ENCODE measurements at places on chromosomes 3 and 15.

DNA sequence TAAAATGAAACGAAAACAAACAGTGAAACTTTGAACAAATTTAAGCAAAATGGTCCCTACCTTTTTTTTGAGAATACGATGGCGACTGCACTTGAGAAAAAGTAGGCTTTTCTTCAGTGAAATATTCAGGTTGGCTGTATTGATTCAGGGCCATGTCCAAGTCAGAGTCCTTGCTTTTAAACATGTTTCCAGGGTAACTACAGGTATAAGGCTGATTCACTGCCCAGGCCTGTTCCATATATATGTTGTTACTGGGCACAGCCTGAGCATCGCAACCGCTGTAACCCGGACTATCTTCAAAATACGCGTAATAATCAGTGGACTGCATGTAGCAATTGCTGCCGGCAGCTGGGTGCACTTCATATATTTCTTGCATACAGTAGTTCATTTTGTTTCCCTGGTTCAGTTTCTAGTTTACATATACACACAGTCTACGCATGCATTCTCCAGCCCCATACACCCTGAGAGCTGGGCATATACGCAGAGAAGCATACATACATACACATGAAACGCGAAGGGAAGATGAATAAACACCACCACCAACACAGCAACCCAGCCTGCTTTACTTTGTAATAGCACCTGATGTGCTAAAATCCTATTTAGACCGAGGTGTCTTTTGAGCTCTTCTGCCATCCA is 220.0 kb downstream of the NR1D2 start:
- no peak for DNase-seq

DNA sequence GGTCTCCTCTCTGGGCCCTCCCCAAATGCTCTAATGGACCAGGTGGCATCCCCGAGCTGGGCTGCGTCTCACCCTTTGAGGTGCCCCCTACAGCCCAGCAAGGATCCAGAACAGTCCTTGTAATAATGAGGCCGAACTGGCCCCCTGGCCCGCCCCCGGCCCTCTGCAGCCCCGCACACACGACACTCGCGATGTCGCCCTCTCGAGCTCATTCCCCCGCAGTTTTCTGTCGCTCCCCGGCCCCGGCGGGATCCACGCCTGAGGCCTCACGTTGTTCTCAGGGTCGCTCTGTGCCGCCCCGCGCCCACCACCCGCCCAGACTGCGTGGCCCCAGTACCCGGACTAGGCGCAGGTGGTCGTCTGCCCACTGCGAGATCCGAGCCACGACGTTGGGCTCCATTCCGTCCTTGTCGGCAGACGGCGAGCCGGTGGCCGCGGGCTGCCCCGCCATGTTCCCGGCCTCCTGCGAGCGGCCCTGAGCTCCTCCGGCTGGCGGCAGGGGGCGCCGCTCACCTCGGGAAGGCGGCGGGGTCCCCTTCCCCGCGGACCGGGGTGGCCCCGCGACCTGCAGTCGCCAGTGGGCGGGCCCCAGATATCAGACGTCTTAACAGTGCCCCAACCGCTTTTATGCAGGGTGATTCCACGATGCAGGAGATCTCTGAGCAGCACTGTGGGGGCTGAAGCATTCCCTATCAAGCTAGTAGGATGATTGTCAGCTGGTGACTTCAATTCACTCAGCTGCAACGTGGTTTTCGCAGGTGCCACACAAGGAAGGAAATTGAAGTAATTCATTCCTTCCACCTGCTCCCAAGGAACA is at the start of gene C3orf33:
C3orf33 (minus strand) TSS at position 477 of the 817 bp plus-strand sequence; CDS start at position 451, 26 bp downstream.
- DNase-seq, result peak; percentile 66

DNA sequence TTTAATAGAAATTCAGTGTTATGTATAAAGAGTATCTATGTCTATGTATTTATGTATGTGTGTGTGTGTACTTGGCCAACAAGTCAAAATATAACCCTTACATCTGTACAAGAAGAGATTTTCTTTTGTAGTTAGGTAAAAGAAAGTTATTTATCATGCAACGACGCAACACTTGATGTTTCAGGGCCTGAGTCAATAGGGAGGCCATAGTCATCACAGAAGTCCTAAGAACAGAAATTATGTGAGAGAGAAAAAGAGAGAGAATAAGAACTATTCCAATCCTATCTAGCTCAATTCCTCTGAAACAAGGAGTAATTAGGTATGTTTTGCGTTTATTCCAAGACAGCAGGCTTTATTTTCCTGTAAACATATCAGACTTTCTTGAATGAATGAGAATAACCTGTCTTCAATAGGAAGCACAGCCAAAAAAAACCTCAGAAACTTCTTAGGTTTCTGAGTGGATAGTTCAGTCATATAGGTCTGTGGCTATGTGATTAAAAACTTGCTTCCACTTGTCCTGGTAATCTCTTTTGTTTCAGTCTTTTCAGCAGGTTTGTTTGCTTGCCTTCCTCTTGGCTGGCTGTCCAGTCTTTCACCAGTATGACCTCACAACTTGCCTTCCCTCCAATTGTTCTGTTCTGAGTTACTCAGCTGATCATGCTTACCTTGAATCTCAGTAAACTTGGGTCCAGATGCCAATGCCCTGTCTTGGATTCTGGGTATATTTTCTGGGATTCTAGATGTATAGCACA is 382.4 kb upstream of the GBE1 start:
- no peak for DNase-seq

GRCh38 chr15:62985768-62986167 is 56.8 kb upstream of the TPM1 start:
- DNase-seq, result no peak

DNA sequence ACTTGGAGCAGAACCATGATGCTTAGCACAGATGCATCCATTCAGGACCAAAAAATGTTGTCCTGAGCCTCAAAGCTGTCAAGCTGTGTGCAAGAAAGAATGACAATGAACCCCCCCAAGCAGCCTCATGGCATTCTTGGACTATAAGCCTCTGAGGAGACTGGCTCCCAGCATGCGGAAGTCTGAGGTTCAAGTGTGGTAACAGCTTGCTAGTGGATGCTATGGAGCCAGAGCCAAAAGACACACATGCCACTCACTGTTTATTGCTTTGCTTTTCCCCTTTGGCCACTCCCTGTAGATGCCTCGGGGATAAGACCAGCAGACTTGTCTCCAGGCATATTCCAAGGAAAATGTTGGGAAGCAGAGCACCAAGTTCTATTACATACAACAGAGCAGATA is 38.2 kb upstream of the SNRK start:
- no peak for DNase-seq

DNA sequence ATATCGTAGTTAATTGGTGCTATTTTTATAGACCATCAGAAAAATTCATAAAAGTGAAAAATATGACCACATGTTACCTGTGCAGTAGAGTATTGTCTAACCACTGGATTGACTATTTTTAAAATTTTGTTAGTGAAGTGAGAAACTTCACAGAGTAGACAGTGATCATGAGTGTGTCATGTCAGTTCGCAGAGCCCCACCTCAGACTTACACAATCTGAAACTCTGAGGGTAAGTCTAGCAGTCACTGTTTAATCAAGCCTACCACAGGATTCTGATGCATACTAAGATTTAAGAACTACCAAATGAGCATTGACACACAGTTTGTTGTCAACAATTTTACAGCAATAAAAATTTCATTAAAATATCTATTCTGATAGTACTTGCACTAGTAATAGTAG is 552.9 kb upstream of the SUCLG2 start:
- DNase-seq, result no peak

DNA sequence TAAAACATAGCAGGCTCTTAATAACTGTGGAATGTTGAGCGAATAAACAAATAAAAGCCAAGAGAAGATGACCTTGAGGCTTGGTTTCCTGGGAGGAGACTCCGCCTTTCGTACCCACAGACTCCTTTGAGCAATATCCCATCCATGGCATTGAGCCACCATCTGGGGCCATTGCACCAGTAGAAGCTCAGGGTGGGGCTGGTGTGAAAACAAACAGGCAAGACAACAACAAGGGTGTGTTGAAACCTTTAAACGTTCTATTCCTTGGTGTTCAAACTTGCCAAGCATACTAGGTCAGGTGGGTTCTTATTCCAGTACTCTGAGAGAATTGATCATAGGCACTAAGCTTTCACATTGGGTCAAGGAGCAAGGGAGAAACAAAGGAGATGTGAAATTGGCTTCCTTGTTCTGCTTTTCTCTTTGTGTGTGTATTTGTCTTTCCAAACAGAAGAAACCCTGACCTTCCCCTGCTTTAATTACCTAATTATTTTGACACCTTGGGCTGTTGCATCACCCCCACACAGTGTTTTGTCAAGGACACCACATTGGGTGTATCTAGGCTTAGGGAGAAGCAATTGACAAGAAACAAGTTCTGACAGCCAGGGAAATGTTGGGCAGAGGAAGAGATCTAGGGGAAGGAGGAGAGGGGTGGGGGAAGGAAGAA is 105.1 kb upstream of the BCL6 start:
- no peak for DNase-seq

DNA sequence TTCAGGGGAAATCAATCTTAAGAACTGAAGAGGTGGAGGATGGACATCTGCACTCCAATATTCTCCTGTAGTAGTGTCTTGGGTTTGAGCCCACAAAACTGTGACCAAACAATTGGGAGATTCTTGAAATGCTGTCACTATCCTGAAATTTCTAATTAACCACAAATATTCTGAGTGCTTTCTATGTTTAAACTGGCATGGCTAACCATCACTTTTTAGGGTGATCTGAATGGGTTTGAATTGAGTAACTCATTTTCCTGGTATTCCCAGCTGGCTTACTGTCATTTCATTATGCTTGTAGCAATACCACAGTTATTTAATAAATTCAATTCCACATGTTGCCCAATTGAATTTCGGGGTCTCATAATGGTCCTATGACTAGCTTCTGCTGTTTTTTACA is 216.9 kb upstream of the DCBLD2 start:
- DNase-seq, result no peak

GRCh38 chr3:76131396-76132153 is 346.2 kb upstream of the ZNF717 start:
- no peak for DNase-seq

DNA sequence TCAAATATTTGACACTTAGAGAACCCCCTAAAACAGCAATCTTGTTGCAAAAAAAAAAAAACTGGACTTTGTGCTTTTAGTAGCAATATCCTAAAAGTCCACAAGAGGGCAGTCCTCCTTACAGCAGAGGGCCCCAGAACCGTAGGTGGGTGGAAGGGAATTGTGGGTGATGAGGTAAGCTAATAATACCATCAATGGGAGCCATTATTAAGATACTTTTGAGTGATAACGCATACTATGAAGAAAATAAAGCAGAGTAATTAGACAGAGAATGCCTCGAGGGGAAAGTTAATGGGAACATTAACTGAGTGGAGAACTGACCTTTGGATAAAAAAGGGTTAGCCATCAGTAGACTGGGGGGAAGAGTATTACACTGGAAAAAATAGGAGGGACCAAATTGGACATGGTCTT is 229.9 kb downstream of the THRB start:
- DNase-seq, result no peak

- DNase-seq, result no peak
Measured at GRCh38 chr15:56943403-56943802, 25.0 kb downstream of the TCF12 start.

GRCh38 chr15:91867581-91868026 is 14.1 kb downstream of the SLCO3A1 start:
- DNase-seq, result no peak

DNA sequence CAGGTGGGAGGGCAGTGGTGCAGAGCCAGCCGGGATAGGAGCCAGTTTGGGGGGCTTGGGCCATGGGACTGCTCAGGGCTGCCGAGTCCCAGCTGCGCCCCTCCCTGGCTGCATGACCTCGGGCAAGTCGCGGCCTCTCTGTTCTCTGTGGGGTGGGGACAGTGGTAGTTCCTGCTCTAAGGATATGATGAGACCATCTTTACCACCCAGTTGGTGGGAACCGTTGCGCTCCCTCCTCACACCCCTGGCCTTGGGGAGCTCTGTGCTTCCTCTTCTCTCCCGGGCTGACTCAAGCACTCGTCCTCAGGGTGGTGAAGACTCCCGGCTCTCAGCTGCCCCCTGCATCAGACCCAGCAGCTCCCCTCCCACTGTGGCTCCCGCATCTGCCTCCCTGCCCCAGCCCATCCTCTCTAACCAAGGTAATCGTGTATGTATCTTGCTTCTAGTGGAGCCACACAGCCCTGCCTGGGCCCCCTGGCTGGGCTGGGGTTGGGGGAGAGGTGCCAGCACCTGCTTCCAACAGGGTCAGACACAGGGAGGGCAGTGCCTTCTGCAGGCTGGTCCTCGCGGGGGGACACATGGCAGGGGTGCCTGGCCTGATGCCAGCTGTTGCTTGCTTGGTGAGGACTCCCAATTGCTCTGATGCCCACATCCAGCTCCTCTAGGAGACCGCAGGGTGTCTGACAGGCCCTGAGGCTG is 15.1 kb upstream of the STAB1 start:
- no peak for DNase-seq

- no peak for DNase-seq
Measured at GRCh38 chr15:39942101-39942752, 8.3 kb downstream of the EIF2AK4 start.

- DNase-seq, result no peak
Measured at GRCh38 chr3:108329947-108330346, 33.6 kb downstream of the HHLA2 start.

DNA sequence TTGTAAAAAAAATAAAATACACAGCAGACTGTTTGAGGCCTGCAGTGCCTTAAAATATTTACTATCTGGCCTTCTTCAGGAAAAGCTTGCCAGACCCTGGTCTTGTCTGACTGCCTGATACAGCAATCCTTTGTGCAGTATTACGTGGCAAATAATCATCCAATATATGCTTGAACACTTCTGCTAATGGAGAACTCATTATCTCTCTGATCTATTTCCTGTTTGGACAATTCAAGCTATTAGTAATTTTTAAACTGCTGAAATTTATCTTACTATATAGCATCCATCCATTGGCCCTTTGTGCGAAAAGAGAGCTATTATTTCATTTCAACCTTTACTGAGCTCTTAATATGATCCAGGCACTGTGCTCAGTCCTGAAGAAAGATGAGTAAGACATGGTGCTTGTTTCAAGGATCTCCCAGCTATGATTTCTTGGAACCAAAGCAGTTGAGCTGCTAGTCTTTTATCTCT is 15.9 kb downstream of the ATG7 start:
- no peak for DNase-seq

GRCh38 chr3:172698631-172699030 is 12.2 kb downstream of the NCEH1 start:
- DNase-seq, result no peak
